Stimulated activated CD4-positive, alpha-beta T cell treated with anti-CD3 and anti-CD28 coated beads, Interleukin-4, amount 100 ng/mL, for 1 hour (primary cell): ENCODE measurements at places on chromosomes 3 and 15.

- DNase-seq, result no peak
Observed at GRCh38 chr15:61511089-61511488, 282.0 kb upstream of the RORA start.

GRCh38 chr3:99458013-99458412 is 180.4 kb upstream of the COL8A1 start:
- DNase-seq, result no peak

DNA sequence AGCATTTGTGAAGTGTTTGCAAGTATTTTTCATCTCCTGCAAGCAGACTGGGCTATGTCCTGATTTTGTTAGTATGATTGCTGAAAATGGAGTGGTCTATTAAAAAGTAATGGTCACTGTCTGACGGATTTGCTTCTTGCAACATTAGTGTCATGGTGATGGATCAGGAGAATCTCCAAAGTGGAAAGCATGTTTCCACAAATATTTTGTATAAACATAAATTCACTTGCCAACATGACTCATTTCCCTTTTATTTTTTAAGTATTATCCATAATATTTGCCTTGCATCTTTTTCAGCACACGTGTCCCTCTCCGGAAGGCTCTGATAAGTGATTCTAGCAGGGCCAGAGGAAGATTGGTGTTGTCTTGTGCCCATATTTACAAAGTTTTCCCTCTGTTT is 27.4 kb upstream of the CACNA2D3 start:
- DNase-seq, result no peak

DNA sequence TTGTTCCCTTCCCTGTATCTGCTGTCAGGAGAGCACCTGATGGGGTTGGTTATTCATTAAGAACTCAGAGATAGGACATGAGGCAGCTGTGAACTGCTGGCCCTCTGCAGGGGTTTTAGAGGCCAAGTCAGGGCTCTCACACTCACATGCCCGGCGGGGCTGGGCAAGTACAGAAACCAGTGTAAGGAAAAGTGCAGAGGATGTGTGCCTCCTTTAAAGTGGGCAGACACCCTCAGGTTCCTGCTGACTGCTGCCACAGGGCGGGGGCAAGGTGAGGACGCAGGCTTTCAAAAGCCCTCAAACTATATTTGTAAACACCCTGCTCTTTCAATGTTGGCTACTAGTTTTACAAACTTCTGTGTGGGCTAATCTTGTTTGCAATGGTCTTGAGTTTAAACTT is 22.4 kb downstream of the CXCR6 start:
- no peak for DNase-seq

- DNase-seq, result no peak
Observed at GRCh38 chr3:195173657-195174056, 97.3 kb downstream of the XXYLT1 start.

DNA sequence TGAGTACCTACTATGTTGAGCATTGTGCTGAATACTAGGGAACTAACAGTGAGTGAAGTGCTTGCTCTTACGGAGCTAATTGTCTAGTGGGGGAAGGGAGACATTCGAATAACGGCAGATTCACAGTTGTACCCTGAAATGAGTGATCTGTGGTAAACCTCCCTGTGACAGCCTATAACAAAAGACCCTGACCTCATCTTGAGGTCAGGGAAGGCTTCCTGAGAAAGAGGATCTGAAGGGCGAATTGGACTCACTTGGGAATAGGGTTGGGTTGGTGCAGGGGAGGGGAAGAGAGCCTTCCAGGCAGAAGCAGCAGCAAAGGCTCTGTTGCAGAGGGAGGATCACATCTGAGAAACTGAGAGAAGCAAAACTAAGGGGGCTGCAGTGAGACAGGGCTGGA is 13.2 kb downstream of the HPS3 start:
- DNase-seq, result no peak

GRCh38 chr3:81735334-81735733 is 26.1 kb downstream of the GBE1 start:
- no peak for DNase-seq
